Heart left ventricle (tissue), 16 donors: ENCODE measurements at places on chromosomes 5 and 9. TPM values are rescaled to one million over a fixed set of nuclear protein-coding genes. Genes with fewer than 3 reads are reported as not detected.

- no peak overlapping the region for H3K4me3 ChIP-seq
- no peaks in the 10 kb centered on the region for H3K27me3 ChIP-seq
- DNase-seq: no peak
These were observed 14.9 kb downstream of the ZNF474 start for GRCh38 chr5:122144236-122144635.

GRCh38 chr5:137901011-137901817, 12.0 kb downstream of the PKD2L2 start:
- no peak for DNase-seq
- no peaks in the 10 kb centered on the region for H3K4me1 ChIP-seq
- no peak overlapping the region for H3K4me3 ChIP-seq
- no peaks in the 10 kb centered on the region for H3K36me3 ChIP-seq
- H3K27me3 ChIP-seq: no peaks in the 10 kb centered on the region

PAPPA gene
- total RNA-seq: 3.2 TPM

QRFP gene
- not detected for total RNA-seq

COL23A1 gene
- total RNA-seq: 17.1 TPM
